Kidney tubule cell (primary cell): ENCODE measurements at places on chromosomes 11 and 22.

GRCh38 chr11:3052567-3052966 lies 4.7 kb downstream of the CARS1 start:
- DNase-seq, result no peak

DNA sequence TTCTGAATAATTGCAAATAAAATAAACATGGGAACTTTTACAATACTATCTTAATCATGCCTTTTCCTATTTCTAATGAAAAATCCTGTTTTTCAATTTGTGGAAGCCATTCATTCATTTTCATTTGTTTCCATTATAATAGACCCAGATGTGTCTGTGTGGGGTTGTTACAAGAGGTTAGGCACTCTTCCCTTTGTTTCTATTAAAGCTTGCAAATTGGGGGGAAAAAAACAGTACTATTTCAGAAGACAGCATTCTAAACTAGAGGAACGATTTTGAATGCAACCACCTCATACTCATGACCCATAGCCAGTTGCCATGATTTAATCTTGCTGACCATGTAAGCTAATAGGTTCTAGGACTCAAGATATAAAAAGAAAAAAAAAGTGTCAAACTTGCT lies 175.5 kb downstream of the SOX6 start:
- no peak for DNase-seq

DNA sequence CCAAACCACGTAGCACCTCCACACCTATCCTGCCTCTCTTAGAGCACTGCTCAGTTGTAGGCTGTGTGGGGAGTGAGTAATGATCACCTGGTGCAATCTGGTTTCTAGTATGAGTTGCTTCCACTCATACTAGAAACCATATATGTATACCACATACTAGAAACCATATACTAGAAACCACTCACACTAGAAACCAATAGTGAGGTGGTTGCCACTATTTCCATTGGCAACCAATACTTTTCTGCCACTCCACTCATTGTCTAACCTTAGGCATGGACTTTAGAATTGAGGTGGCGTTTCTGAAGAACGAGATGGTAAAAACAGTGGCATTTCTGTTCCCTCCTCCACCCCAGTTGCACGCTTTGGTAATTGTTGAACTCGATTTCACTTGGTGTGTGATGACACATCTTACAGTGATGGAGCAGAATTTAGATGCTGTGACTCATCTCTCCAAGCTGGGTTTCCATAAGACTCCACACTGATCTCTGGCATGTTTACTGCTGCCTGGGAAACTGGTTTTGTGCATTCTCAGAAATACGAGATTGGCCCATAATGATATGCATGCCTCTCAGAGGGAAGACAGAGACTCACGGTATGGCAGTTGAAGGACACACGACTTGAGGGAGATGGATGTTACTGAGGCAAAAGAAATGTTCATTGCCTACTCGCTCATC lies 82.9 kb downstream of the KIRREL3 start:
- peak; percentile 99 for DNase-seq

DNA sequence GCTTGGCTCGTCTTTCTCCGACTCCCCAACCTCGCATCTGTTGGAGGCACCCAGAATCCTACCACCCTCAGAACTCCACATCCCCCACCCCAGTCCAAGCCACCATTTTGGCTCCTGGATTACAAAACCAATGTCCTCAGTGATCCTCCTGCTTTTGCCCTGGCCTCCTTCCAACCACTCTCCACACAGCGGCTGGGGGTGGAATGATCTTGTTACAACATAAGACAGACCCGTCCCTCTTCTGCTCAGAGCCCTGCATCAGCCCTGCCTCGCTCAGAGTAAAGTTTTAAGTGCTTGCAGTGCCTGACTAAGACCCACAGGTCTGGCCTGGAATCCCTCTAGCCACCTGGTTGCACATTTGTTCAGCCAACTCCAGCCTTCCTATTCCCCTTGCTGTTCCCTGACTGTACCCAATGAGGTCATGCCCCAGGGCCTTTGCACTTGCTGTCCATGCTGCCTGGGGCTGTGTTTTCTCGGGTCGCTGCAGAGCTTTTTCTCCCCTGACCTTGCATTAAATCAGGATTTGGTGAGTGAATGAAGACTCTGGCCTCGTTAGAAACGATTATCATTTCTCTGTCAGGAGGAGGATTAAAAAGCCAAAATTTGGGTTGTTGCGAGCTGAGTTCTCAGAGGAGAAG lies 67.3 kb downstream of the IGF2 start:
- no peak for DNase-seq

GRCh38 chr11:44947114-44947513 lies 3.6 kb downstream of the TP53I11 start:
- DNase-seq, result no peak

- DNase-seq, result no peak
Measured at GRCh38 chr22:28279888-28280287, 360.8 kb upstream of the PITPNB start.

- no peak for DNase-seq
Measured at GRCh38 chr11:35398881-35399280, 20.5 kb downstream of the SLC1A2 start.

DNA sequence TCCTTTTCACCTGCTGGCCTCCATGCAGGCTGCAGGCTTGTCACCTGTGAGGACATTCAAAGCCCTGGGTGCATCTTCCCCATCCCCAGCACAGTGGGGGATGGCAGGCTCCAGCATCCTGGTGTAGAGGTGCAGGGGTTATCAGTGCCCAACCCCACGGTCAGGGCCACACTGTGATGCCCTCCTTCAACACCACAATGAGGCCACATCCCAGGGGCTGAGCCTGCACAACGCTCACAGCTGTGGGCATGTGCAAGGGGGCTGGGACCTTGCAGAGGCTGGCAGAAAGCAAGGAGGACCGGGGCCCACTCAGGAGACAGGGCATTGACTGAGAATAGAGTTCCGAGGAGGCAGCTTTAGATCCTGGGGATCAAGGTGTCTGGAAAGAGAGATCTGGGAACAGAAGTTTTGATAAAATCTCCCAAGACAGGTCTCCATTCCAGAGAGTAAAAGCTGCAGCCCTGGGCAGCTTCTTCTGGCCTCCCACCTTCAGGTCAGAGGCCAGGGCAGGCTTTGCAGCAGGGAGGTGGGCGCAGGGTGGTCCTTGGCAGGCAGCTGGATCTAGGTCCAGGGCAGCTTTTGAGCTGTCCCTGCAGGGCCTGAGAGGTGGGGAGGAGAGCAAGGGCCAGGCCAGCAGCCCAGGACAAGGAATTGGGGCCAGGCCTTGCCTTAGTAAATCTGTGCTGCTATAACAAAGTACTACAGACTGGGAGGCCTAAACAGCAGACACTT lies 250.8 kb upstream of the B3GAT1 start:
- DNase-seq, result no peak

DNA sequence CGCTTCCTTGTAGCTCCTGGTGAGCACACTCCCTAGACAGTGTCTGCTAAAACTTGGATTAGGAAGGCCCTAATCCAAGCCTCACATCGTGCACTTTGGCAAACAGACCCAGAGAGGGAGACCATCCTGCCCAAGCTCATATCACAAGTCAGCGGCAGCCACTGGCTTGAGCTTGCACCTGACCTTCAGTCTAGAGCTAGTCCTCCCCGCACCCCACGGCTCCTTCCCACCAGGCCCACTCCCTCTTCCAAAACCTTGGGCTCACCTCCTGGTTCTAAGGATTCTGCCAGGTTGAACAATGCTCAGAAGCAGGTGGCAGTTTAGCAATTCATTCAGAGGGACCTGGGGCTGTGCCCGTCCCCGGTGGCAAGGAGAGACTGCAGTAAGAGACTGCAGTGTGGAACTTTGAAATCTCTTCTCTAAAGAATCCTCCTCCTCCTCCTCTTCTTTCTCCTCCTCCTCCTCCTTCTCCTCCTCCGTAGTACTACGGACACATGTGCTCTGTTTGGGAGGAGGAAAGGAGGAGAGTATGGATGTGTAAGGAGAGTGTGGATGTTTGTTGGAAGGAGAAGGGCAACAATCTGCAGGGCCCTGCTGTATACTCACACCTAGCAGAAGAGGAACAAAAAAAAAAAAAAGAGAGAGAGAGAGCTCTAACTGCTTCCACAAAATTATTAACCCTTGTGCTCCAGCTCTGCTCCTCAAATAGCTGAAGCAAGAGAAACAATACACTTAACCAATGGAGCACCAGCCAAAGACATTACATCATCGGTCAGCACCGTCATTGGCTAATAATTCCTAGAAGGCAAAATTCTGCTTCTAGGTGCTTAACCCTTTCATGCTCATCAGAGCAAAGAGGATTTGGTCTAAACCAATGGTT lies 6.0 kb downstream of the SYN3 start:
- DNase-seq, result peak; percentile 25

DNA sequence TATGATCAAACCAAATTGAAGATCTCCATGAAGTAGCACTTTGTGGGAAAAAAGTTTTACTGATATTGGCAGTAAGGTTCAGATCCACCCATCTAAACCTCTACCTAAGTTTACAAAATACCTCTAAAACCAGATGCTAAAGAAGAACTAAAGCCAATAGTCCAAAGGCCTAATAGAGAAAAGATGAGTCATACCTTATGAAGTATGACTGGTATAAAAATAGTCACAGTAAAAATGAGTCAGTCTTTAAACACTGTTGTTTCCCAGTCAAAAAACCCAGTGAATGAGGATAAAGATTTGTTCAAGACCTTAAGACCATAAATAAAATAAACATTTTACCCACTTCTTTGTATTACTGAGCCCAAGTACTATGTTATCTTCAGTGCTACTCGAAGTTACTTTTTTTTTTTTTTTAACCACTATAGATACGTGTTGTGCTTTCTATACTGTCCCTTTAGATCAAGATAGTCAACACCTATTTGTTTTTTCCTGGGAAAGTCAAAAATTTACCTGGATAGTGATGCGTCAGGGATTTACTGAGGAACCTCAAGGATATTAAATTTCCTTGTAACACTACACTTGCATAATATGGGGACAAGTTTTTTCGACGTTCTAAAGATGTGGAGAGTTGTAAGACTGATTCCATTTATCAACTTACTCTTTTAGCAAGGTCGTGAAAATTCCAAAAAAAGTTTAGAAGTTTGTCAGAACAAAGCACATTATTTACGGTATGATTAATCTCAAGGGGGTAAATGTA lies 87.3 kb downstream of the CCDC73 start:
- peak; percentile 83 for DNase-seq

DNA sequence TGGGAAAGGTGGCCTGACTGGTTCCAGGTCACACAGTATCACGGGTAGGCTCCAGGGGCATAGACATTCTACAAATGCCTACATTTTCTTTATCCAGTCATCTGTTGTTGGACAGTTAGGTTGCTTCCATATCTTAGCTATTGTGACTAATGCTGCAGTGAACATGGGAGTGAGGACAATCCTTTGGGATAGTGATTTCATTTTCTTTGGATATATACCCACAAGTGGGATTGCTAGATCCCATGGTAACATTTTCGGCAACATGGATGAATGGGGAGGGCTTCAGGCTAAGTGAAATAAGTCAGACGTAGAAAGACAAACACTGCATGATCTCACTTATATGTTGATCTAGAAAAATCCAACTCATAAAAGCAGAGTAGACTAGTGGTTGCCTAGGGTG lies 744.3 kb downstream of the NTM start:
- no peak for DNase-seq

- DNase-seq, result peak; percentile 74
Measured at GRCh38 chr11:2929950-2930703, 907 bp upstream of the PHLDA2 start.

GRCh38 chr22:26139310-26139709 lies 30.0 kb upstream of the SEZ6L start:
- peak; percentile 30 for DNase-seq

DNA sequence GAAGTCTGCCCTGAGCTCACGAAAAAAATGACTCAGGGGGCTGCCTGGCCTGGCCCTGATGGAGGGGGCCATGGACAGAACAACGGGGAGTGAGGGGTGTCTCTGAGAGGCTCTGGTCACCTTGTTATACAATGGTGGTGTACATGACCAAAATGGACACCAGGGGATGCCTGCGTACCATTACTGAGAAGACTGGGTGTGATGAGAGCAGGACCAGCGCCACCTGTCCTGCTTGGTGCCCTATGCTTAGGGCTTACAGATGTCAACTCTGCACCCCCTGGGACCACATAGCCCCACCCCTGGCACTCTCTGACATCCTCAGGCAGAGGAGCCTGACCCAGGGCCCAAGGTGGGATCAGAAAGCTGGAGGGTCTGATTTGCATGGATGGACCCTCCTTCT lies 104.8 kb downstream of the ZNF280B start:
- no peak for DNase-seq

DNA sequence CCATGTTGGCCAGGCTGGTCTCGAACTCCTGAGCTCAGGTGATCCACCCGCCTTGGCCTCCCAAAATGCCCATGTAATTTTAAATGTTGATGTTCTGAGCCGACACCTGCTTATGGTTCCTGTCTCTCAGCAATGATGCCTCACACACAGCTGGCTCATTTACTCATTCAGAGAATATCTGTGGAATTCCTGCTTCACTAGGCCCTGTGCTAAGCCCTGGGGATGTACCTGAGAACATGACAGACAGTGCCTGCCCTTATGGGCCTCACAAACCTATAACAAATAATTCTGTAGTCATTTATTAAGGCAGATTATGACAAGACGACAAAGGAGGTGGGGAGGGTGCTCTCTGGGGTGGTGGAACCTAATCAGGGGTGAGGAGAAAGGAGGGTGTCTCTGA lies 93.7 kb downstream of the PRR5L start:
- DNase-seq, result peak; percentile 75

DNA sequence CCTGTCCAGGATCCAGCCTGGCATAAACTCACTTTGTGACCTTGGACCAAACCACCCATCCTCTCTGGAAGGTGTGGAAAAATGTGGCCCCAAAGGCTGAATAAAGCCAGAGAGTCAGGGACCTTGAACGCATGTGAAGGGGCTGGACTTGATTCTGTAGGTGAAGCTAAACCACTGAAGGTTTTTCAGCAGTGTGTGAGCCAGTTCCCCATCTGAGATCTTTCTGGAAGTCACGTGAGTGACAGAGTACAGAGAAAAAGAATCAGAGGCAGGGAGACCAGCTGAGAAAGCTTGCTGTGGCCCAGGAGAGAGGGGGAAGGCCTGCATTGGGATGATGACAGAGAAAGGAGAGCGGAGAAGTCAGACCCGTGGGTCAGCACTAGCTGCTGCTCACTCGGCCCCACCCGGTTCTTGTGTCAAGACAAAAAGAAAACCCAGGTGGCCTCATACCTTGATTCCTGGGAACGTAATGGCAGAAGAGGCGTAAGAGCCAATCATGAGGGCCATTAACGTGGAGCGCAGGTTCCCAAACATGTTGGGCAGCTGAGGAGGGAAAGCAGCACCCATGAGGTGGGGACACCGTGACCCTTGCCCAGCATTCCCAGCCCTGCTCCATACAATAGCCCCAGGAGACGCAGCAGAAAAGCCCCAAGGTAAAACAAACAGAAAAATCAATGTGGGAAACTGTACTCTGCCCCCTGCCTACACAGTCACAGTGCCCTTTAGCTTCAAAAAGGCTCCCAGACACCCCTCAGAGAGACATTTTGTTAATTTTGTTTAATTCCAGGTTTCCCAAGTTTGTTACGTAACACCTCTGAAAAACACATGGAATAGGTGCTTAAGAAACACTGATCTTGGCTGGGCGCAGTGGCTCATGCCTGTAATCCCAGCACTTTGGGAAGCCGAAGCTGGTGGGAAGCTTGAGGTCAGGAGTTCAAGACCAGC lies 17.9 kb downstream of the SLC43A1 start:
- no peak for DNase-seq

GRCh38 chr22:50341977-50342650 lies 1.0 kb upstream of the PPP6R2 start:
- DNase-seq, result peak; percentile 88

- DNase-seq, result peak; percentile 92
Measured at GRCh38 chr22:16915701-16916100, 90.5 kb upstream of the XKR3 start.

GRCh38 chr22:47625013-47625385 lies 862.5 kb downstream of the TBC1D22A start:
- DNase-seq, result no peak
